ENCODE measurements at places on chromosomes 3 and 15. TPM values are rescaled to one million over a fixed set of nuclear protein-coding genes. Genes with fewer than 3 reads are reported as not detected.

The LNP1 gene
- 1.6 TPM for total RNA-seq

The KNL1 gene
- total RNA-seq: 4.6 TPM

The CCDC54 gene
- total RNA-seq: not detected

The TF gene
- total RNA-seq: 9.8 TPM

The COL6A5 gene
- not detected for total RNA-seq

The SUCNR1 gene
- 10.2 TPM for total RNA-seq

The RAD54L2 gene
- total RNA-seq: 36.3 TPM

The DISP2 gene
- 3.0 TPM for total RNA-seq

The TRPC1 gene
- 9.5 TPM for total RNA-seq

The B3GNT5 gene
- total RNA-seq: 2.2 TPM

The SLC24A5 gene
- total RNA-seq: not detected

The CNTN4 gene
- total RNA-seq: 4.3 TPM

The TRAT1 gene
- 12.3 TPM for total RNA-seq

The PPP1R14D gene
- not detected for total RNA-seq

The PLA2G4D gene
- total RNA-seq: not detected

The MORC1 gene
- total RNA-seq: not detected

The FSTL1 gene
- total RNA-seq: 221 TPM

The LRTM1 gene
- 6.4 TPM for total RNA-seq

The SLCO2A1 gene
- total RNA-seq: 69.1 TPM

The SKOR1 gene
- total RNA-seq: 0.46 TPM

The SLC2A2 gene
- total RNA-seq: not detected

The CHMP2B gene
- 34.8 TPM for total RNA-seq

The EPHA3 gene
- 0.85 TPM for total RNA-seq

The OSTN gene
- total RNA-seq: not detected

The TLNRD1 gene
- 22.7 TPM for total RNA-seq

The DAZL gene
- total RNA-seq: 0.32 TPM

The ITIH3 gene
- 36.5 TPM for total RNA-seq

The LYZL4 gene
- total RNA-seq: not detected

The BNC1 gene
- total RNA-seq: not detected

The GPR27 gene
- 7.3 TPM for total RNA-seq

The ASB14 gene
- total RNA-seq: not detected

The TGM4 gene
- total RNA-seq: not detected

The ACKR4 gene
- total RNA-seq: 1.1 TPM

The CA12 gene
- 0.95 TPM for total RNA-seq

The CFAP91 gene
- 68.2 TPM for total RNA-seq

The CLDN16 gene
- total RNA-seq: not detected
